ENCODE measurements at places on chromosomes 11 and 22. TPM values are rescaled to one million over a fixed set of nuclear protein-coding genes. Genes with fewer than 3 reads are reported as not detected.

GRCh38 chr22:23496445-23496833 is 83.7 kb downstream of the IGLL1 start:
- no peak for DNase-seq

DNA sequence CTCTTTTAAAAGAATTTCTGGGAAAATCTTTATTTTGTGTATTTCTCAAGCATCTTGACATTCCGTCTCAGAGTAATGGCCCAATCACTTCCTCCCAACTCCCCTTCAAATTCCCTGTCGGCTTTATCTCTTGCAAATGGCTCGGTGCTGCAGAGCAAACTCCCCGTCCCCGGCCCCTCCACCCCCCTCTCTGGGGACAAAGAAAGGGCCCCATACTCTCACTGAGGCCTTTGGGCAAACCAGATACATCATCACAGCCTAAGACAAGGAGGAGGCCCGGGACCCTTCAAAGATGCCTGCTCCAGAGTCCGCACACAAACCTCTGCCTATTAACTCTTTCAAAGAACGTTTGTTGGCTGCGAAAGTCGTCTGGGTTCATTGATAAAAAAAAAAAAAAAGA is 3.9 kb upstream of the SMIM38 start:
- no peak for DNase-seq

DNA sequence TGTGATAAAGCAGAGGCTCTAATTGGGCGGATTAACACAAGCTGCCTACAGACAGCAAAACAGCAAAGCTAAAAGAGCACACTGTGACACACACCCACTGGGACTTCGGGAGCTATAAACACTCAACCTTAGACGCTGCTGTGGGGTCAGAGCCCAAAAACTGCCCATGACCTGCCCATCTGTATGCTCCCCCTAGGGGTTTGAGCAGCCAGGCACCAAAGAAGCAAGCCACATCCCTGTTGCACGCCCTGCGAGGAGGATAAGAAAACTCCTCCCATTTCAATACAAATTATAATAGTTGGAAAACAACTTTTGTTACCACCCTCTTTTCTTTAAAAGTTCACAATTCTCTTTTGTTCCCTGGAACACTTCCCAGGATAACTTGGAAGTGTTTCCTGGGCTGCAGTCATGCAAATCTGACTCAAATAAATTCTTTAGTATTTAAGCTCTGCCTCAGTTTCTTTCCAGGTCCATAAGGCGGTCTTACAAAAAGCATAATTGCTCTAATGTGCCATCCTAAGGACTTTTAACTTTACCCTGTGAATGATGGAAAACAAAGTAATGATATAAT is 86.4 kb downstream of the DLG2 start:
- no peak for DNase-seq

DNA sequence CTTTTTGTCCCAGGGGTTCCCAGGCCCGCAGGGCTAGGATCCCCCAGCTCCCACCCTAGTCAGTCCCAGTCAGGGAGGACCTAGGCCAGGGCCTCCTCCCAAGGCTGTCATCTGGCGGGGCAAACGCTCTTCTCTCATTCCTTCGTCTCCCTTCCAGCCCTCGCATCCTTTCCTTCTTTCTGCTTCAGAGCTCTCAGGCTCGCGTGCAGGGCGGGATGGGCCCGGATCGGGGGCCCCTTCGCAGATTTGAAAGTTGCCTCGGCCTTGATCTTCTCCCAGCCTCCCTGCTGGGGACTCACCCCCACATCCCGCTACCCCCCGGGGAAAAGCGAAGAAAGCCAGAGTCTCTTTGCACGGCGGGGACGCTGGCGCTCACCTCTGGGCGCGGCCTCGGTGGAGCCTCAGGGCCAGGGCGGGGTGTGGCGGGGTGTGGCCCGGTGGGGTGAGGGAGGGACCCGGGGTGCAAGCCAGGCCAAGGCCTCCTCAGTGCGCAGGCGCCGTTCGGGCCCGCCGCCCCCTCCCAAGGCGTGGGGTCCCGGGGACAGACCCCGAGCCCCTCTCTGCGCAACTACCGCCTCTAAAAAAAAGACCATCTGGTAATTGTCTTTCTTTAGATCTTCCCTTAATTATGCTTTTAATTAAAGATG is 14.8 kb upstream of the PAX6 start:
- no peak for DNase-seq

- DNase-seq: peak; percentile 78
Observed at GRCh38 chr11:123195188-123196059, at the start of gene CLMP. TSS of gene CLMP (minus strand) at chr11:123195248. CDS start at chr11:123194940, 308 bp downstream.

DNA sequence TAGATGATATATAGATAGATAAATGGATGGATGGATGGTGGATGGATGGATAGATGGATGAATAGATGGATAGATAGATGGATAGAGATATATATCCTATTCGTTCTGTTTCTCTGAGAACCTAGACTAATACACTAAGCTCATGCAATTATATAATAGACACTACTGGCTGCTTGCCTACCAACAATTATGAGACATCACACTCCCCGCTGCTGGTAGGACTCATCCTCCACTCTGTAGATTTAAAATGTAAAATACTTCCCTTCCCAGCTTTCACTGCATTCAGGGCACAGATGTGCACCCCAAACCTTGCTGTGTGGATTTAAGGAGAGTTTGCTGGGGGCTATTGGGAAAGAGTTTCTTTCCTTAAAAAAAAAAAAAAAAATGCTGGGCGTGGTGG is 28.3 kb upstream of the RCN1 start:
- no peak for DNase-seq

GRCh38 chr11:64334764-64335735 is 5.0 kb upstream of the CCDC88B start:
- peak; percentile 98 for DNase-seq

DNA sequence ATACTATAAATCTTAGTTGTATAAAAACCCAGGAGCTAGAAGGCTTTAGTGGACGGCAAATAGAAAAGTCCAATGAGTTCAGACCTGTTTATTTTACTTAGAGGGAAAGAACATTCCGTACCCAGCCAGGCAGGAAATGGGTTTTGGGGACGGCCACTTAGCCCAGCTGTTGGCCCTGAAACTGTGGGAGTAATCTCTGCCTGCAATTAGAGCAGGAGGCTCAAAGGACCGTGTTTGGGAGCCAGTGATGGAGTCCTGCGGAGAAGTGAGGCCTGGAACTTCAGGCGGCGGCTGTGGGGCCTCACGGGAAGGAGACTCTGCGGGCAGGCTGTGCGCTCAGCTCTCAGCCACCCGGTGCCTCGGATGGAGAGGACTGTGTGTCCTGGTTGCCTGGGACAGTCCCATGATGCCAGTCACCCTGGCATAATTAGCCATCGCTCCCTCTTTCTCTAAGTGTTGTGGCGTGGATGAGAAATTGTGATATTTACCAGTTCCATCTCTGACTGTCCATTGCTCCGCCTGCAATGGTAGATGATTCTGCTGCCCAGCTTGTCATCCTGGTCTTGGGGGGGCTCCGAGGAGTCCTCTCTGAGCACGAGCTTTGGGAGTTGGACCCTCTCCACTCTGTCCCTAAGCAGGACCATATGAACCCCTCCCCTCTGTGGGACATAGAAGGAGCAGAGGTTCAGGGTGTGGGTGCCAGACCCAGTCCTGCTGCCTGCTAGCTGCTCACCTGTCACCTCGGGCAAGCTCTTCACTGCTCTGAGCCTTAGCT is 530.3 kb downstream of the TBC1D22A start:
- no peak for DNase-seq

DNA sequence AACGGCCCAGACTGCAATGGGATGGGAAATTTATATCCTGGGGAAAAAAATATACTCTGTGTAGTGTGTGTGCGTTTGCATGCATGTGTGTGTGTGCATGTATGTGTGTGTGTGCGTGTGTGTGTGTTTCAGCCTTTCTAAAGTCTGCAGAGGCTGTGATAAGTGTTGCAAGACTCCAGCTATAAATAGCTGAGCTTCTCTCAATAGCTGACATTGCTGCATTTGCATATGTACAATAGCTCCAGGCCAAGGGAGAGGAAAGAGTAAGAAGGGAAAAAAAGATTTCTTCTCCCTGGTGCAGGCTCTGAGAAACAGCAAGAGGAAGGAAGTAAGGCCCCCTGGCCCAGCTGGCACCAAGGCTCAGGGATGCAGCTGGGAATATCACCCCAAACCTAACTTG is 483.0 kb downstream of the MN1 start:
- DNase-seq: peak; percentile 92

DNA sequence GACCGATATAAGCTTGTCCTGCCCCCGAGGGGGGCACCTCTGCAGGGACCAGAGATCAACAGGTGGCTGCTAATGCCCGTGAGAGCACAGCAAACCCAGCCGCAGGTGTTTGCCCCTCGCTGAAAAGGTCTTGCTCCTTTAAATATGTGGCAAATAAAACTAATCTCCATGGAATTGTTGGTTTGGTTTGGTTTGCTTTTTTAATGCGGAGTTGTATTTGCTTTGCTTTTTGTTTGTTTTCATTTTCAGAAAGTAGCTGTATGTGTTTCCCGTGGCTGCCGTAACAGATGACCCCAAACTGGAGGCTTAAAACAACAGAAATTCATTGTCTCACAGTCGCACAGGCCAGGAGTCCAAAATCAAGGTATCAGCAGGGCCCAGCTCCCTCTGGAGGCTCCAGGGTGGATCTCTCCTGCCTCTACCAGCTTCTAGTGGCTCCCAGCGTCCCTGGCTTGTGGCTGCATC is 93.0 kb downstream of the CELSR1 start:
- DNase-seq: no peak

- no peak for DNase-seq
Observed at GRCh38 chr11:75725547-75726320, 8.1 kb downstream of the MOGAT2 start.

DNA sequence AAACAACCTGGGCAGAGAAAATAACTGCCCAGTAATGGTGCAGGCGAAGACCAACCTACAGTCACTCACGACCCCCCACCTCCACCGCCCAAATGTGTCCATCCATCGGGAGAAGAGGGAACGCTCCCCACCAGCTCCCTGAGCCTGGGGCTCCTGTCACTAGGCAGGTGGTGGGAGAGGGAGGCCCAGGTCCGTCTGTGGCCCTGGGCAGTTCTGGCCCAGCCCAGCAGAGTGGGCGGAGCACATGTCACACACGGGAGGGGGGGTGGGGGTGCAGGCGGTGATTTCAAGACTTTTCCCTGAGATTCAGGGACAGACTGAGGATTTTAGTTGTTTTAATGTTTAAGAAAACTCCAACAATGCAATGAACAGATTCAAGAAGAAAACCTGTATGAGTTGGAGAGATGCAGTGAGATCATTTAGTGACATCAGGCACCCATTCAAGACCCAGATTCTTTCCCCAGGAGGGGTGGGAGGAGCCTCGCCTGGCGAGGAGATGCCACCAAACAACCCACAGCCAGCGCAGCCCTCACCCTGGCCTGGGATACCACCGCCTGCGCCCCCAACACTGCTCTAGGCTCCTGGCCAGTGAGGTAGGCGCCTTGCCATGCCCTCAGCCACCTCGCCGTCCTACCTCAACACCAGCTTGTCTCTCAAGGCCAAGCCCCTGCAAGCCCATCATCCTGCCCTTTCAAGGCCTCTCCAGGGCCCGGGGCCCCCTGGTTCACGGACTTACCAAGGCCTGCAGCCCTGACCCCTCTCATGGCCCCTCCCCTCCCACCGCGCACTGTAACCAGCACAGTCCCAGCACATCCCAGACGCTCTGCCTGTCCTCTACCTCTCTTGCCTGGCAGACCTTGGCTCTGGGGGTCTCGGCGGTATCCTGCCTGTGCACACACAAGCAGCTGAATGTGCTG is 36.8 kb downstream of the TBX1 start:
- DNase-seq: no peak

GRCh38 chr11:114384487-114384886 is 15.8 kb downstream of the C11orf71 start:
- peak; percentile 85 for DNase-seq

DNA sequence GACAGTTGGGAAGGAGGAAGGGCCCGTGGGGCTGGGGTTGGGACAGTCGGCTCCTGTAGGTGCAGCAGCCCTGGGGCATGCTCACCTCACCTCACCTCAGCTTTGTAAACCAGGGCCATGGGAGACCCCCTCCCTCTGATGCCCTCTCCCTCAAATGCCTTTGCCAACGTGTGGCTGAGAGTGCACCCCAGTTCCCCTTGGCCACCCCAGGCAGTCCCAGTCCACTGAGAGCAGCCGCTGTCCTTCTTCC is 4.2 kb upstream of the NEAT1 start:
- DNase-seq: no peak

CNTN5 gene
- not detected for total RNA-seq

KCNE3 gene
- 1.9 TPM for total RNA-seq

DMC1 gene
- total RNA-seq: 0.20 TPM

ART5 gene
- not detected for total RNA-seq

Measured in RPMI7951 (cell line).